ENCODE measurements at places on chromosomes 3 and 15.

- no peak for DNase-seq
These were observed 1.4 kb downstream of the FGD5 start for GRCh38 chr3:14820156-14820555.

- no peak for DNase-seq
These were observed 51.2 kb upstream of the PCSK6 start for GRCh38 chr15:101540480-101541239.

DNA sequence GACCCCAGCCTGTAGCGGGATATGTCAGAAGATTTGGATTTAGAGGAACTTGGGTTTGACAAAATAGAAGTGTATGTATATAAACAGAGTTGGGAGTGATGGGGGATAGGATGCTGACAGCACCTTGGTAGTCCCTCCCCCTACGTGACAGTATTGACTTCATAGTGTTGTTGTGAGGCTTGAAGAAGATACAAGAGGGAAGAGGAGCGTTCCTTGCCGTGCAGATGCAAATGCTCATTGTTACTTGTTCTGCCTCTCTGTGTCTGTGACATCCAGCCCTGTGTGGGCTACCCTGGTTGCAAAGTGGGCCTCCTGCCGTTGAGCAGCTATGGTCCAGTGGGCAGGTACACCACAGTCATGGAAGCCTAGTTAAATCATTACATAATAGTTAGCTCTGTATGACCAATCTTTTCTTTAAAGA is 45.0 kb downstream of the SMAD3 start:
- DNase-seq, result no peak

GRCh38 chr3:35067750-35068149 is 571.6 kb upstream of the ARPP21 start:
- DNase-seq, result no peak

- peak; percentile 93 for DNase-seq
These were observed 5.2 kb downstream of the LINS1 start for GRCh38 chr15:100596792-100597191.
